ENCODE measurements at places on chromosomes 4 and X.

DNA sequence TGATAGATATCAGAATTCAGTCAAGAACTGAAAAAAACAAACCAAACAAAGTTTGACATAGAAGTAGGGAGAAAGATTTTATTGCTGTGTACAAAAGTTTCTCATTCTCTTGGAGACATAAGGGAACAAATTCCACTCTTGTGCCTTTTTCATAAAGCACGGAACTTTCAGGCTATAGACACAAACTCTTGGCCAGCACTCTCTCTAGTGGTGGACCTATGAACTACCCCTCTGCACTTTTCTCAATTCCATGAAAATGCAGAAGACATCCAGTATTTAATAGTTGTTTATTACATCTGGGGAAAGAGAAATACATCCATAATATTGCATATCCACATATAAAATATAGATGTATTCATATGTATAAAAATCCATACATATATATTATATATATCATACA is 291.6 kb upstream of the HS3ST1 start:
- no peak for DNase-seq

DNA sequence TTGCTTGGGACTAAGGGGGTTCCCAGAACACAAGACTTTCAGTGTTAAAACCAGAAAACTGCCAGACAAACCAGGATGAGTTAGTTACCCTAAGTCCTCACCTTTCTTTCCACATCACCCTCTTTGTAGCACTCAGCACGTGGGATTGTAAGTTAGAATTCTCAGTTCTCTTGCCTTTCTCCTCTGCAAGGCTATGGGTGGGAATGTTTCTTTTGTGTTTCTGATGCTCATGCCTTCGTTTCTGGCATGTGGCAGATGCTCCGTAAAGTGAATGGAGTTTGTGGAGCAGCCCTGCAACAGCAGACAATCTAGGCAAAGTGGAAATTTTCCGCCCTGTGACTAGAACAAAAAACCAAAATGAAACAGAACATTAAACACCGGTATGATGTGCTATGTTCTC is 64.7 kb upstream of the SPP1 start:
- DNase-seq = no peak

DNA sequence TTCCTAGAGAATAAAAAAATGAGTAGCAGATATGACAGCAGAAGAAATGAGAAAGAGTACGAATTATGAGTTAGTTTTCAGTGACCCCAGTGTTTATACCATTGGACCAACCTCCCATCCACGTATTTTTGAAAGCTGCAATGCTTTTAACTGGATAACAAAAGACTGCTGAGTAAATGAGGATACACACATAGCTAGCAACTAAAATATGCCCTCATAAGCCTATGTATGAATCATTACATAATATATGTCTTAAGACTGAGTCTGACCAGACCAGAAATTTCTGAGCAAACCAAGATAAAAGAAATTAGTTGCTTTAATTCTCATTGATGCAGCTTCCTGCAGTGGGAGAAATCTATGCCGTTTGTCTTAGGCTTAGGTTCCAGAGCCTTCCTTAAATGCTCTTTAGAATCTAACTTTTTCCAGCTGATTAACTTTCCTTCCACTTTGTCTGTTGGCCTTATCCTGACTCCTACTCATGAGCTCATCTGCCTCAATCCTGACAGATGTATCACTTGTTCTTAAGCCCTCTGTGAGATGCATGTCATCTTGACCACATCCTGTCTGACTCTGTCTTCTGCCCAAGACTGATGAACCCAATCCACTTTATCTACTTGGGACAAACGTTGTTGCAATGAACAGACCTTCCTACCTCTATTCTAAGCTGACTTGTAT is 301.4 kb upstream of the AADAT start:
- no peak for DNase-seq

DNA sequence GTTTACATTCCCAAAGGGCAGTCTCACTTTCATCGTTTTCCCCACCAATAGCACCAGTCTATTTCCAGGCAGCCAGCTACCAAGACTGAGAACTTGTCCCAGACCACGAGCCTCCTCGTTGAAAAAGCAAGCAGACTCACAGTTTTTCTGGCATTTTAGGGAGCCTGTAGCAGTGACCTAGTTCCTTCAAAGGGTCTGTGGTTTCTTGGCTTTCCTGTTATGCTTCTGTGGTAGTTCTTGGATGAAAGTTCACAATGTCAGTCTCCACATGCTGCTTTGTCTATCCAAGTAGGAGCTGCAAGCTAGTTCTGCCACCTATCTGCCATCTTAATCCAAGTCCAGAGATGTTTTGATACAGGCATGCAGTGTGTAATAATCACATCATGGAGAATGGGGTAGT is 151.6 kb upstream of the ZC4H2 start:
- DNase-seq = no peak

DNA sequence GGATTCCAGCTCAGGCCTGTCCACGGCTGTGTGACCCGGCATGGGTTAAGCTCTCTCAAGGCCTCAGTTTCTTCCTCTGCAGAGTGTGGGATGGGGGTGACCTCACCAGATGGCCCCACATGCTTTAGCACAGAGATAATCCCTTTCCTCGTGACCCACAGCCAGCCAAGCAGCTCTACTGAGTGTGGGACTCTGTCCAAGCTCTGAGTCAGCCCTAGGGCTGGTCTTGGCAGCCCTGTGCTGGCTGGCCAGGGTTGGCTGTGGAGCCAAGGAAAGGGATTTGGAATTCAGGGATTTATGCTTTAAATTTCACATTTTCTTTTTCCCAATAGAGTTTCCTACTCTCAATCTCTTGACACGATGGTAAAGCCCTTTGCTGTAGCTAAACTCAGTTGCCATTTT is 19.7 kb upstream of the SPON2 start:
- no peak for DNase-seq

GRCh38 chr4:165656829-165657490 is 216.1 kb upstream of the TLL1 start:
- no peak for DNase-seq

DNA sequence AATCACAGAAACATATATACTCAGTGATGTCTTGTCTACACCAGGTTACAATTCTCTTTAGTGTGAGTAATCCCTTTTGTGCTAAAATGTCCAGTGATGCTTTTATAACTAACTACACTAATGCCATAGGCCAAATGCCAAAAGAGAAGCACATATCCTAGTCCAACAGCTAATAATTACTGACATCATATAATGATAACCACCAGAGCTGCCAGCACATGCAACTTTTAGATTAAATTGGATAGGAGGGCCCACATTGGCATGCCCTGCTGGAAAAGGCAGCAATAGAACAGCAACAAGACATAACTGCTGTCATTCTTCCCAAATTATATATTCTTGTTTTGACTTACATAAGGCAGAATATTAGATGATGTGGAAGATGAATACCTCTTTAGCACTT is 238.8 kb downstream of the KCNIP4 start:
- no peak for DNase-seq

DNA sequence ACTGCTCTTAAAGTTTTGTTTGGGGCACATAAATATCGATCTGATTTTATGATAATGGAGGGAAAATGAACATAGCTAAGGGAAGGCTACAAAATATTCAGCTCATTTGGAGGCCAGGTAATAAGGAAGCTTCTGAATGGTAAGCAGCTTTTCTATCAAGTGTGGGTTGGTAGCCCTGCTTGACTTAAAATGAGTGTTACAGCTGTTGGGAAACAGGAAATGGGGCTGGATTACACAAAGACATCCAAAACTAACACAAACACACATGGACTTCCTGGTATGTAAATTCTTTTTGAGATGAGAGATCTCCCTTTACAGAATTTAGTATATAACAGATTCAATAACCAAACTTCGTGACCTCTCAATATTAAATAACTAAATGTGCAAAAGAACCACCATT is 58.0 kb downstream of the FGF16 start:
- no peak for DNase-seq

GRCh38 chr4:6730603-6731317 is 14.8 kb downstream of the BLOC1S4 start:
- DNase-seq = no peak

GRCh38 chr4:1043651-1044468 is 32.4 kb downstream of the FGFRL1 start:
- DNase-seq = peak; percentile 16

DNA sequence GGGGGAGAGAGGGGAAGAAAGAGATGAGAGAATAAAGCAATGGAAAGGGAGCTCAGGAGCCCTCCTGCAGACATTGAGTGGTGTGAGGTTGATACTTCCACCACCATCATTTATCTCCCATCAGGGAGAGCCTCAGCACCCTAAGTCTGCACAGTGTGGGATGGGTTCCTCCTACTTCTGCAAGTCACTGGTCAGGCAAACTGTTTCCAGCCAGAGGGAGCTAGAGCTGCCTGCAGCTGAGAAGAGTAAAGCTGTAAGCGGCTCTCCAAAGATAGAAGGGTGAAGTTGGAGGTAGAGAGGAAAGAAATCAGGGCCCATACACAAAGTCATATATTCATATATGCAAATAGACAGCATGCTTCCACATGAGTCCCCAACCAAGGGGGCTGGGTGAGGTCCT is 21.9 kb upstream of the ZNF81 start:
- no peak for DNase-seq

DNA sequence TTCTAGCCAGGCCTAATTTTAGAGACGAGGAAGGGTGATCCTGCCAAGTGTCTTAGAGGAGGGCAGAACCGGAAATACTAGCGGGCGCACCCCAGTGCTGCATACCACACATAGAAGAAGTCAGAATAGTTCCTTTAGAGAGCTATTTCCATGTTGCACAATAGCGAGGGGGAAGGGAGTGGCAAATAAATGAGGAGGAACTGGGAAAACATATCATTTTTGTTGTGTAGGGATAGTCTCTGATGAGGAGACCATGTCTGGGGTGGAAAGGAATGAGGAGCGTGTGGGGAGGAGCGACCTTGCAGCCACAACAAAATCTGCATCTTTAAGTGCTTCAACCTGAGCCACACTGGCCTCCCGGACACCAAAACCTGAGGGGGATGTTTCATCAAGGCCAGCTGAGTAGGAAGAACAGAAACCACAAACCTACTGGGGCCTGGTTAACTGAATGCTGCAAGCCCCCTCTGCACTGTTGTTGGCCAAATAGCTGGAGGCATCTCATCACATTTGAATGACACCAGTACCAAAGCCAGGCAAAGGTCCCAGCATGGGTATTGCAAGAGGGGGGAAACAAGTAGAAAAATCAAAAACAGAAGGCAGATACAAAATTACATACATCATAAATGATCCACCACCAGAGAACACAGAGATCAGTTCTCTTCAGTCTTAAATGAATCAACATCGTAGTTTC is 26.7 kb upstream of the C1QTNF7 start:
- no peak for DNase-seq

- DNase-seq = no peak
Measured at GRCh38 chr4:89373394-89373793, 65.8 kb upstream of the GPRIN3 start.

DNA sequence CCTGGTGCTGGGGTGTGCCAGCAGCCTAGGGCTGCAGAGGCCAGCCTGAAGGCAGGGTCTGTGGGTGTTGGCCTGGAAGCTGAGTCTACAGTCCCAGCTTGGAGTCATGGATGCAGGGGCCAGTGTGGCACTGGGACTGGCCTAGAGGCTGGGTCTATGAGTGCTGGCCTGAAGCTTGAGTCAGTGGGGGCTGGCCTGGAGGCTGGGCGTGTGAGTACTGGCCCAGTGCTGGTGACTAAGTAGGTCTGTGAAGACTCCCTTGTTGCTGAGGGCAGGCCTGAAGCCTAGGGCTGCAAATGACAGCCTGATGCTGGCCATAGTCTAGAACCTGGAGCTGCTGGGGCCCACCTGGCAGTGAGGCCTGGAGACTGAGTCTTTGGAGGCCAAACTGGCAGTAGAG is 31.3 kb upstream of the ALG13 start:
- no peak for DNase-seq

DNA sequence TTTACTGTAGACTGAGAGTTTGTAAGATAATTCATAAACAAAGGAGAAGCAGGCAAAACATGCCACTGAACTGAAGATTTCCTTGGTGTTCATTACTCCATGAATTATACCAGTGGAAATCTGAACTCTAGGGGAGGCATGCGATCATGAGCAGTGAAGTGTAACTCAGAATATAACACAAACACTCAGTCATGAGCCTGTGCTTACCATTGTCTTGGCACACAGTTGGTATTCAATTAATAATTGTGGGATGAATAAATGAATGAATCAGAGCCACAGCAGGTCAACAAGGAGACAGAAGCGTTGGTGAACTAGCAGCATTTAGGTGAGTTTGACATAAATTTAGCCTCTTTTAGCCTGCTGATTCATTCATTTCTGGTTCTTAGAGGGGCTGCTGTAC is 263.5 kb upstream of the DKK2 start:
- DNase-seq = no peak

- DNase-seq = no peak
Measured at GRCh38 chrX:53280331-53281320, 758 bp downstream of the IQSEC2 start.

GRCh38 chr4:128256539-128256938 is 31.1 kb downstream of the PGRMC2 start:
- no peak for DNase-seq

GRCh38 chrX:124010157-124010556 is 48.7 kb downstream of the STAG2 start:
- DNase-seq = no peak

Measured in activated B cell treated with CpG ODN at 0.5 μM for 24 hours (primary cell).